ENCODE measurements at places on chromosomes 1 and 21.

GRCh38 chr1:1869469-1869868 is 21.4 kb downstream of the GNB1 start:
- no peak for DNase-seq

DNA sequence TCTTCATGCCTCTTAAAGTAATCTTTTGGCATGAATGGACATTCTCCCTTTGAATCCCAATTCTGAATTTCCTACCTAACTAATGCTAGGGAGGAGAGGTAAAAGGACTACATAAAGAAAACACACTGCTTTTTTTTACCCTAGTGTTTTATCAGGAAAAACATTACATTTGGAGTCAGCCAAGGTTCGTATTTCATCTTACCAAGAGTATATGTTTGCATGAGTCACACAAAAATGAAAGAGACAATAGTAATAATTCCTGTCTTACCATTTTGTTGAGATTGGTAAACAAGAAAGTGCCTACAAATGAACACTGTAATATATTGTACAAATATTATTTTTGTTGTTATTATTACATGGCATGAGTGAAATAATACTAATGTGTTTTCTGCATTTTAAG is 112.9 kb upstream of the WARS2 start:
- no peak for DNase-seq

- DNase-seq, result peak; percentile 46
These were observed 179.8 kb downstream of the ST6GALNAC3 start for GRCh38 chr1:76254104-76255030.

DNA sequence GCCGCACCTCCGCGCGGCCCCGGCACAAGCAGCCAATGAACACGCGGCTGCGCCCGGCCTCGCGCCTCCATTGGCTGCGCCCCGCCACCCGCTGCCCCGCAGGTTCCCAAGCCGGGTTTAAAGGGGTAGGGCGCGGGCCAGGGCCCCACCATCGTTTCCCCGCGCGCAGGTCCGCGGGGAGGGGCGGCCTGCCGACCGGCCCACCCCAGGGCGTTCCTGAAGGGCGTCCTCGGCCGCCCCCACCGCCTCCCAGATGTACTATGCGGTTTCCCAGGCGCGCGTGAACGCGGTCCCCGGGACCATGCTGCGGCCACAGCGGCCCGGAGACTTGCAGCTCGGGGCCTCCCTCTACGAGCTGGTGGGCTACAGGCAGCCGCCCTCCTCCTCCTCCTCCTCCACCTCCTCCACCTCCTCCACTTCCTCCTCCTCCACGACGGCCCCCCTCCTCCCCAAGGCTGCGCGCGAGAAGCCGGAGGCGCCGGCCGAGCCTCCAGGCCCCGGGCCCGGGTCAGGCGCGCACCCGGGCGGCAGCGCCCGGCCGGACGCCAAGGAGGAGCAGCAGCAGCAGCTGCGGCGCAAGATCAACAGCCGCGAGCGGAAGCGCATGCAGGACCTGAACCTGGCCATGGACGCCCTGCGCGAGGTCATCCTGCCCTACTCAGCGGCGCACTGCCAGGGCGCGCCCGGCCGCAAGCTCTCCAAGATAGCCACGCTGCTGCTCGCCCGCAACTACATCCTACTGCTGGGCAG is at the start of gene OLIG1:
TSS of gene OLIG1 (plus strand) at position 148 of the 750 bp plus-strand sequence. CDS start at position 254, 106 bp downstream.
- DNase-seq, result no peak

DNA sequence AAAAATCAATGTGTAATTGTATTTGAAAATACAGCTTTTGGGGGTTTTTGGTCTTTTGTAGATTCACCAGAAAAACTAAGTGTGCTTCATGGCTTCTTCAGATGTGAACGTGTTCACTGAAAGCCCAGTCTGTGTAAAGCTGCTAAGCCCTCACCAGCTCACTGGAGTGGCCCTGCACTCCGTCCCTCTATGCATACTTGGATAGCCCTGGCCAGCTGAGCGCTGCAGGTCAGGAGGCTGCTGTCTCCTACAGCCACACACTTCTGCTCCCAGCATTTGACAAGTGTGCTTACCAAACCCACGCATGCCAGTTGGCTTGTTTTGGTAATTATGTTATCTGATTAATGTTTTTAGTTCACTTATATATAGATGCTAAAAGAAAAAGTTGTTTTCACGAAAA is 163.5 kb downstream of the TLR5 start:
- no peak for DNase-seq

DNA sequence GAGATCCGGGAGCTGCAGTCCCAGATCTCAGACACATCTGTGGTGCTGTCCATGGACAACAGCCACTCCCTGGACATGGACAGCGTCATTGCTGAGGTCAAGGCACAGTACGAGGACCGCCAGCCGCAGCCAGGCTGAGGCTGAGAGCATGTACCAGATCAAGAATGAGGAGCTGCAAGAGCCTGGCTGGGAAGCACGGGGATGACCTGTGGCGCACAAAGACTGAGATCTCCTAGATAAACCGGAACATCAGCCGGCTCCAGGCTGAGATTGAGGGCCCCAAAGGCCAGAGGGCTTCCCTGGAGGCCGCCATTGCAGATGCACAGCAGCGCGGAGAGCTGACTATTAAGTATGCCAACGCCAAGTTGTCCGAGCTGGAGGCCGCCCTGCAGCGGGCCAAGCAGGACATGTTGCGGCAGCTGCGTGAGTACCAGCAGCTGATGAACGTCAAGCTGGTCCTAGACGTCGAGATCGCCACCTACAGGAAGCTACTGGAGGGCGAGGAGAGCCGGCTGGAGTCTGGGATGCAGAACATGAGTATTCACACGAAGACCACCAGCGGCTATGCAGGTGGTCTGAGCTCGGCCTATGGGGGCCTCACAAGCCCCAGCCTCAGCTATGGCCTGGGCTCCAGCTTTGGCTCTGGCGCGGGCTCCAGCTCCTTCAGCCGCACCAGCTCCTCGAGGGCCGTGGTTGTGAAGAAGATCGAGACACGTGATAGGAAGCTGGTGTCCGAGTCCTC is 25.5 kb downstream of the ETV3L start:
- DNase-seq, result peak; percentile 24

DNA sequence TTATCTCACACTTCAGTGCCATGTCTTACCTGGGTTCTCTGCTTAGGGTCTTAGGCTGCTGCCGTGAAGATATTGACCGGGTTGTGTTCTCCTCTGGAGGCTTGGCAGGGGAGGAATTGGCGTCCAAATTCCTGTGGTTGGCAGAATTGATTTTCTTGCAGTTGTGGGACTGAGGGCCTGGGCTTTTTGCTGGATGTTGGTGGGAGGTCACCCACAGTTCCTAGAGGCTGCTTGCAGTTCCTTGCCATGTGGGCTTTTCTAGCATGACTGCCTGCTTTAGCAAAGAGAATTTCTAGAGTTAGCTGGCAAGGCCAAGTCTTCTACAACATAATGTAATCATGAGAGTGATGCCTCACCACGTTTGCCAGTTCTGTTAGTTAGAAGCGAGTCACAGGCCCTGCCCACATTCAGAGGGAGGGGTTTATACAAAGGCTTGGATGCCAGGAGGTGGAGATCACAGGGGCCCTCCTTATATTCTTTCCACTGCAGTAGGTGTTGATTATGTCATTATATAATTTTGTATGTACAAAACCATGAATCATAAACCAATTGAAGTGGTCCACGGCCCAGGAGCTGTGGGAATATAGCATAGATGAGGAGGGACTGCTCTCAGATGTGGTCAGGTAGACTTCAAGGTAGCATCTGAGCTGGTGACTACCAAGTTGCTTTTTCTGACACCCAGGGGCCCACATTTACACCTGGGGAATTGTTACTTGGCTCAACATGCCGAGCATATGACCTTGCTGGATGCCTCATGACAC is 6.6 kb downstream of the UBL4B start:
- DNase-seq, result no peak

DNA sequence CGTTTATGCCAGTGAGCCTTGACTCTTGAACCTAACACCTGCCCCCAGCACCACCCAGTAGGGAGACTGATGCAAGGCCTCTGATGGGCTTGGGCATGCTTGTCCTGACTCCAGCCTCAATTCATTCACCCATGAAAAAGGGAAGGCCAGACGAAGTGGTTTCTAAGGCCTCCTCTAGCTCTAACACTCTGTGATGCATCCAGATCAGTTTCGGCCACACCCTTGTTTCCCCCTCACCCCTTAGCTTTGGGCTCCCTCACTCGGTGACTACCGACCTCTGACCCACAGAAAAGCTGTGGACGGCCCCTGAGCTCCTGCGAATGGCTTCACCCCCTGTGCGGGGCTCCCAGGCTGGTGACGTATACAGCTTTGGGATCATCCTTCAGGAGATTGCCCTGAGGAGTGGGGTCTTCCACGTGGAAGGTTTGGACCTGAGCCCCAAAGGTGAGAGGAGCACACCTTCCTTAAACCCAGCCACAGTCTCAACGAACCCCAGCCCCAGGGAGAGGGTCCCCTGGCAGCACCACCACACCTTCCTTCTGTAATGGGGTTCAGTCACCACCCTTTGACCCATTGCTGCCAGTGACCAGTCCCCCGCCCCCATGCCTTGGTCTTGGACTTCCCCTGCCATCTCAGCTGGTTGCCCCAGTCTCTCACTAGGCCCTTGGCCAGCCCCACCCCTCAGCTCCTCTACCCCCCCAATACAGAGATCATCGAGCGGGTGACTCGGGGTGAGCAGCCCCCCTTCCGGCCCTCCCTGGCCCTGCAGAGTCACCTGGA is 9.0 kb downstream of the NPR1 start:
- no peak for DNase-seq

GRCh38 chr1:43450251-43450941 is 3.3 kb downstream of the HYI start:
- no peak for DNase-seq

DNA sequence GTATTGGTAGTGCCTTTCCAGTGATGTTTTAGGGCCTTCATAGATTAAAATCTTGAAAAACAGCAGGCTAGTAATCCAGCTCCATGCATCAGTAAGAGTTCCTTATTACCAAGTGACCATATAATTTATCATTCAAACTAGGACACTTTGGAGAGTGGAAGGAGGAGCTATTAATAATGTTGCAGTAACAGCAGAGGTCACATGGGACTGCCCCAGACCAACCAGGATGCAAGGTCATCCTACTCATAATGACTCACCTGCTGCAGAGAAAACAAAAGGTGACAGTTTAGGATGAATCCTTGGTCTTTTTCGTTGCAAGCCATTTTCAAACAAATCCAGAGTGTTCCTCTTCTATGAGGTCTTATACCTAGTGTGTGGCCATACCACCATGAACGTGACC is 187.4 kb downstream of the NUF2 start:
- DNase-seq, result no peak

- no peak for DNase-seq
These were observed 597.6 kb upstream of the PRMT6 start for GRCh38 chr1:106458866-106459265.

- no peak for DNase-seq
These were observed 16.6 kb upstream of the USP24 start for GRCh38 chr1:55231745-55232144.

GRCh38 chr1:3945916-3946840 is 46.1 kb upstream of the C1orf174 start:
- DNase-seq, result no peak

- DNase-seq, result no peak
These were observed 283.1 kb downstream of the GRIK1 start for GRCh38 chr21:29656504-29657239.

- DNase-seq, result peak; percentile 52
These were observed 87.4 kb upstream of the C1orf21 start for GRCh38 chr1:184299406-184299790.

DNA sequence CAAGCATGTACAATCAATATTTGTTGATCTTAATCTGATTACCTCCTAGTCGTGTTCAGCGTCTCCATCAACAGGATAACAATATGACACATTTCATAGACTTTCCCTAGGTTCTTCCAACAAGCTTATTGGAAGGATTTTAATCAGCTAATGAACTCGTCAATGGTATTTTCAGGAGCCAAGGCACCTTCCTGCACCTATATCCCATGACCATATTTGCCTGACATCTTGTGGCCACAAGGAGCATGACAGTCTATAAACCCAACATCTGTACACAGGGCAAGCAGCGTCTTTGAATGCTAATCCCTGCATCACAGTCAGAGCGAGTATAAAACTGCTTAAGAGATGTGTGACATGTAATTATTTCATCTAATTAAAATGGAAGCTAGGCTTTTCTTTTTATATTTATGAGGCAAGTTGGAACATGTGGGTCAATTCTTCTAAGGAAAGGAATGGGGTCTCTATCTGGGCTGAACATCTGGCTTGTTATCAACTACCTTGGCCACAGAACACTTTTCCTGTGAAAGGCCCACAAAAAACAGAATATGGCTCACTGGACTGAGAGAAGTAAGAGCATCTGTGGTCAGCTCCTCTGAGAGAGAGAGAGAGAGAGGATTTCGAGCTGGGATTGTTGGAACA is 388.8 kb downstream of the NTNG1 start:
- DNase-seq, result peak; percentile 35

- DNase-seq, result no peak
These were observed 8.3 kb downstream of the ENAH start for GRCh38 chr1:225644666-225645065.
